ENCODE measurements at places on chromosomes 3 and 15.

DNA sequence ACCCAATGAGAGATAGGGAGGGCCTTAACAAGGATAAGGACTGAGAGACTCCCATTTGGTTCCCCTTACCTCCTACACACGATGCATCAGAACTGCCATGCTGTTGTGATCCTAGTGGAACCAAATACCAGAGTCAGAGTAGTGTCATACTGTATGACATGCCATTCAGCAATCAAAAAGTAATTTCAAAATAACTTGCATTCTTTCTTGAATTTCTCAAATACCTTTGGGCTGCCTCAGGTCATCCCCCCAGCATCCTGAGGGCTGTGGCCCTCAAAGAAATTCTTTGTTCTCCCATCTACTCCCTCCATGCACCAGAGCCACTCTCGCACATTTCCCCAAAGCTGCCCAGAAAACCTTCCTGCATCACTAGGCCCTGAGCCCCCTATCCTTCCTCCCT lies 68.9 kb upstream of the PPP2R3A start:
- DNase-seq, result no peak

DNA sequence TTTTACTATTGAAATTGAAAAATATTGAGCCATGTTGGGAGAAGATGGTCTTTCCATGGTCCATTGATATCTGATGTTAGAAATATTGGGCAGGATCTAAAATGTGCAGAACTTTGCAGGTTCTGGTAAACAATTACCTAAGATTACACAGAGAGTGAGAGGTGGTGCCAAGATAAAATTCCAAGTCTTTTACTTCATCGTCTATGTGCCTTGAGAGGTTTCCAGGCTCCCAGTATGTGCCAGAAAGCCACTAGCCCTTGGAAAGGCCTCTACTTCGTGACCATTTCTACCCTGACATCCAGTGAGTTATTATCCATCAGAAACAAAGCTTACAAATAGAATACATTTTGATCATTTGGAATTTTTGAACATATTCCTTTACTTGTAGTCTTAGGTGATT lies 27.6 kb downstream of the CD200 start:
- DNase-seq, result no peak

DNA sequence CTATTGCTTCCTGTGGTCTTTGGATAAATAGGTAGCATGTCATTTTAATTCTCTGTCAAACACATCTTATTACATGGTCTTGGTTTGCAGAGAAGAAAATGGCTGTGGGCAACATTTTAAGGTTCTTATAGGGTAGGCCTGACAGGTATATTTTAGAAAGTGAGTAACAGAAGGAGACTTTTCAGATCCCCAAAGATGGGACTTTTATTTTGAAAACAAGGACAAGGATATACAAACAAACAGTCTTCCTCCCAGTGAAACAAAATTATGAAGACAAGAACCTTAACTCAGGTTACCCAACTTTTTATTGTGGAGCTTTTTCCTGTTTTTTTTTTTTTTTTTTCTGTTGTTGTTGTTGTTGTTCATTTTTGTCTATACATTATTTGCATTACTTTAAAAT lies 916.2 kb downstream of the NTRK3 start:
- no peak for DNase-seq

DNA sequence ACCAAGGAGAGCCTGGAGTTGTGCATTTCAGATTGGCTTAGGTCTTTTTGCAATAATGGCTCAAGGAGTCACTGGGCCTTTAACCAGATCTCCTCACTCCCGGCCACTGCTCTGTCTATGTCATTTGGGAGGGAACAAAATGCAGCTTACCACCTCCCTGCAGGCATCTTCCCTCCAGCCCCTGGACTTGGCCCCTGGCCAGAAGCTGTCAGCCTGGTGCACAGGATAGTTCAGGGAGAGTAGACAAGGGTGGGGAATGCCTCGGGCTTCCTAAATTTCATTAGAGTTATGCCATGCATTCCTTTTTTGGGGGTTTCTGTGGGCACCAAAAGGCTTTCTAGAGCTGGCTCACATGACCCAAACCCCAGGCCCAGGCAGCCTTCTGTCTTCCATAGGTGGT lies 70.2 kb upstream of the HRH1 start:
- no peak for DNase-seq

GRCh38 chr3:8103954-8104353 lies 397.7 kb upstream of the LMCD1 start:
- no peak for DNase-seq
